ENCODE measurements at places on chromosomes 12 and 14.
A peak's percentile ranks its signal among the peaks of the same experiment; 100 is the strongest.

GRCh38 chr14:89902881-89903280 is 51.6 kb downstream of the EFCAB11 start:
- H3K27me3 ChIP-seq: peaks cover 11% of the 10 kb centered on the region
- H3K36me3 ChIP-seq: no peaks in the 10 kb centered on the region
- no peak for DNase-seq
- no peak overlapping the region for H3K4me3 ChIP-seq

DNA sequence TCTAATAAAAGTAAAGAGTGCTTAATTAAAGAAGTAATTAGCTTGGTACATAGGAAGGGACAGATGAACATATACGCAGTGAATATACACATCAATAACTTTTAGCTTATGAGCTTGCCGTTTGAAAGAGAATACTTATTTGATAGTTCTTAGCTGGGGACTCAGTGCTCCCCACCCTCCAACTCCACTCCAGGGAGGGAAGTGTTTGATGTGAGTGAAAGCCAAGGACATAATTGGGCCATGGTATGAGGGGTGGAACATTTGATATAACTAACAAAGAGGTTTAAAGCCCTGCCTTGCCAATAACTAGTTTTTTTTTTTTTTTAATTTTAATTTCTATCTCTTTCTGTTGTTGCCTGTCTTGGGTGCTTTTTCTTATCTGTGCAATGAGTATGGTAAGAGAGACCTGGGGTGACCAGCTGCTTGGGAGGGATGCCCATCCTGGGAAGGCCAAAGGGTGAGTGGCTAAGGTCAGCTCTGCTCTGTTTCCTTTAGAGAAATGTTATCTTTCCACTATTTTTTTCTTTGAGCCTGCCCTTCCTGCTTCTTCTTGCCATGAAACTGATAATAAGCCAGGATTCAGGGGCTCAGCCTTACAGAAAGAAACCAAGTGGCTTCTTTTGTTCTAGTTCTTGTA is 132.8 kb upstream of the CPSF6 start:
- H3K4me3 ChIP-seq: no peak overlapping the region
- no peaks in the 10 kb centered on the region for H3K4me1 ChIP-seq
- no peak for DNase-seq
- no peaks in the 10 kb centered on the region for H3K36me3 ChIP-seq

DNA sequence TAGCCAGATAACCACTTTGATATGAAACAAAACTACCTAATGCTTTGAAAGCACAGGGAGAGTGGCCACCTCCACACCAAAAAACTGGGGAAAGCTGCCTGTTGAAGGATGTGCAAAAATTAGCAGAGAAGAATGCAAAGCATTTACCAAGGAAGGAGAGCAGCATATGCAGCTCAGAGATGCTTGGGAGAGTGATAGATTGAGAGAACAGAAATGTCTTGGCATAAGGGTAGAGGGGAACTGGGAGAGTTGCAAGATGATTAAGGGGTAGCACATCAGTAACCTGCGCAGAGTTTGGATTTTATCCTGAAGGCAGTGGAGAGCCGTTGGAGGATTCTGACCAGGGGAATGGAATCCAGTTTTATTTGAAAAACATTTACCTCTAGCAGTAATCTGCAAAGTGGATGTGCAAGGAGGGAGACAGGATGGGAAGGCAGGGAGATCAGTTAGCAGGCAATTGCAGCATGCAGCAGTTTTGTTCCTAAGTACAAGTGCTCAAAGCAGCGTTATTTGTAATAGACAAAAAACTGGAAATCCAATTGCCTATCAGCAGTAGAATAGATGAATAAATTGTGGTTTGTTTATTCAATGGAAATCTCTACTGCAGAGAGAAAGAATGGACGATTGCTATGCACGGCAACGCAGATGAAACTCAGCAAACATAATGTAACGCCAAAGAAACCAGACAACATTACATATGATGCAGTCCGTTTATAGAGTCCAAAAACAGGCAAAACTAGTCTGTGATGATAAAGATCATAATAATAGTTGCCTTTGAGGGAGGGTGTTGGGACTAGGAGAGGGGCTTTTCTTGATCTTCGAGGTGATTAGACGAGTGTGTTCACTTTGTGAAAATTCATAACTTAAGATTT is 81.5 kb downstream of the BHLHE41 start:
- H3K4me3 ChIP-seq: no peak overlapping the region
- no peak overlapping the region for H3K27ac ChIP-seq
- peaks cover 11% of the 10 kb centered on the region for H3K27me3 ChIP-seq

- no peak overlapping the region for H3K4me3 ChIP-seq
- no peak for DNase-seq
- H3K27ac ChIP-seq: no peak overlapping the region
- no peaks in the 10 kb centered on the region for H3K4me1 ChIP-seq
- no peaks in the 10 kb centered on the region for H3K27me3 ChIP-seq
Measured at GRCh38 chr14:29821661-29822429, 105.8 kb downstream of the PRKD1 start.

GRCh38 chr12:70485704-70486103 is 119.6 kb downstream of the KCNMB4 start:
- DNase-seq: no peak
- H3K4me3 ChIP-seq: no peak overlapping the region
- no peak overlapping the region for H3K27ac ChIP-seq

DNA sequence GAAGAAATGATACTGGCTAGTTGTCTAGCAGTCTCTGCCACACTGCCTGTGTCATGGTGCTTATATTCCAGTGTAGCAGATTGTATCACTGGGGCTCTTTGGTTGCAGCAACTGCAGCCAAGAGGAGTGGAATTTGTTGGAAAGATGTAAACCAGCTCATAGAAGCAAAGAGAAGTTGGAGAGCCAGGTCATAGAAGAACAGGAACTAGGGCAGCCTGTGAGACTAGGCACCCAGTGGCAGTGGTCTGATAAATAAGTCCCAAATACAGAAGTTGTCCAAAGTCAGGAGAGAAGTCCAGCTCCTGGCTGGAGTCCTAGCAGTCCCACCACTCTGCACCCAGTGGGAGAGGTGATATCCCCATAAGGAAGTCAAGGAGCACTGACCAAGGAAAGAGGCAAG is 172.5 kb upstream of the ARID2 start:
- DNase-seq: no peak
- H3K27me3 ChIP-seq: peaks cover 6% of the 10 kb centered on the region
- no peaks in the 10 kb centered on the region for H3K36me3 ChIP-seq

- no peak for DNase-seq
- peaks cover 35% of the 10 kb centered on the region for H3K27me3 ChIP-seq
- no peaks in the 10 kb centered on the region for H3K36me3 ChIP-seq
- H3K4me1 ChIP-seq: no peaks in the 10 kb centered on the region
Measured at GRCh38 chr12:80936642-80937390, 918 bp downstream of the LIN7A start.

GRCh38 chr12:91627225-91627624 is 444.6 kb upstream of the DCN start:
- no peaks in the 10 kb centered on the region for H3K4me1 ChIP-seq
- no peaks in the 10 kb centered on the region for H3K27me3 ChIP-seq
- no peak overlapping the region for H3K4me3 ChIP-seq
- no peak overlapping the region for H3K27ac ChIP-seq
- no peak for DNase-seq
- no peaks in the 10 kb centered on the region for H3K36me3 ChIP-seq

DNA sequence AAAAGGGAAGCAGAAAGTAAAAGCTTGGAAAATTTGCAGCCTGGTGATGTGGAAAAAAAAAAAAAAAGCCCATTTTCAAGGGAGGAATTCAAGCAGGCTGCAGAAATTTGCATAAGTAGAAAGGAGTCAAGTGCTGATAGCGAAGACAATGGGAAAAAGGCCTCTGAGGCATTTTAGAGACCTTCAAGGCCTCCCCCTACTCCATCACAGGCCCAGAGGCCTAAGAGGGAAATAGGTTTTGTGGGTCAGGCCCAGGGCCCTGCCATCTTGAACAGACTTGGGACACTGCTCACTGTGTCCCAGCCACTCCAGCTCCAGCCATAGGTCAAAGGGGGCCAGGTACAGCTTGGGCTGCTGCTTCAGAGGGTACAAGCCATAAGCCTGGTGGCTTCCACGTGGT is 13.8 kb upstream of the PRKD1 start:
- H3K36me3 ChIP-seq: no peaks in the 10 kb centered on the region
- H3K4me3 ChIP-seq: no peak overlapping the region
- DNase-seq: no peak
- H3K27ac ChIP-seq: no peak overlapping the region
- no peaks in the 10 kb centered on the region for H3K4me1 ChIP-seq
- H3K27me3 ChIP-seq: no peaks in the 10 kb centered on the region

DNA sequence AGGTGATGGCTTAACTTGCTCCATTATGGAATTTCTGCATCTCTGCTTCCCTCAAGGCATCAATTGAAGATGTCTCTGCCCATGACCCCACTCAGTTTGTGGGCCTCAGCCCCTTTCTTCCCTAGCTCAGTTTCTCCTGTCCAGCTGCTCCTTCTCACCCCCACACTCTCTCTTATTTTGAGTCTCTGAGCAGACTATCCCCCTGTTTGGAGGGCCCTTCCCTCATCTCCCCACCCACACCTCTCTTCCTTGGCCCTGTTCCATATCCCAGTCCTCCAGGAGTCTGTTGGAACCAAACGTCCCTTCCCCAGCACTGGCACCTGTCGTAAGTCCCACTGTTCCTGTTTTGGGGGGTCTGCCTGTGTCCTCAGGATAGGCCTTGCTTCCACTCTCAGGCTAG is 8.3 kb upstream of the KRT1 start:
- H3K4me3 ChIP-seq: no peak overlapping the region
- DNase-seq: no peak
- H3K27ac ChIP-seq: no peak overlapping the region

- DNase-seq: no peak
- H3K4me3 ChIP-seq: no peak overlapping the region
- peaks cover 5% of the 10 kb centered on the region for H3K36me3 ChIP-seq
- H3K4me1 ChIP-seq: no peaks in the 10 kb centered on the region
- H3K27me3 ChIP-seq: no peaks in the 10 kb centered on the region
Measured at GRCh38 chr12:11014234-11014633, 8.2 kb downstream of the TAS2R19 start.

DNA sequence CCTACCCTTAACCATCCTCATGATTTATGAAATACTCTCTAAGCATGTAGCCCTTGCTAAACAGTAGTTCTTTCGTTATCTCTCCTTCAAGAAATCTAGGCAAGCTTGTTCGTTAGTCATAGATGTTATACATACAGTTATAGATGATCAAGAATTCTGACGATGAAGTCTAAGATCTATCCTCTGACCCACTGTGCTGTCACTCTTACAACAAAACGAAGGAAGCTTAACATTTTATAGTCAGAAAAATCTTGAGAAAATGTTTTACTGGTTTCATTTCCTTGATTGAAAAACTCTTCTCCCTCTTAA is 68.9 kb downstream of the SPPL3 start:
- H3K4me1 ChIP-seq: peaks cover 49% of the 10 kb centered on the region
- H3K27me3 ChIP-seq: no peaks in the 10 kb centered on the region
- no peak for DNase-seq
- H3K36me3 ChIP-seq: no peaks in the 10 kb centered on the region

GRCh38 chr14:30450631-30451545 is 108.1 kb upstream of the G2E3 start:
- H3K36me3 ChIP-seq: no peaks in the 10 kb centered on the region
- no peaks in the 10 kb centered on the region for H3K27me3 ChIP-seq
- DNase-seq: no peak
- no peaks in the 10 kb centered on the region for H3K4me1 ChIP-seq
- no peak overlapping the region for H3K27ac ChIP-seq

DNA sequence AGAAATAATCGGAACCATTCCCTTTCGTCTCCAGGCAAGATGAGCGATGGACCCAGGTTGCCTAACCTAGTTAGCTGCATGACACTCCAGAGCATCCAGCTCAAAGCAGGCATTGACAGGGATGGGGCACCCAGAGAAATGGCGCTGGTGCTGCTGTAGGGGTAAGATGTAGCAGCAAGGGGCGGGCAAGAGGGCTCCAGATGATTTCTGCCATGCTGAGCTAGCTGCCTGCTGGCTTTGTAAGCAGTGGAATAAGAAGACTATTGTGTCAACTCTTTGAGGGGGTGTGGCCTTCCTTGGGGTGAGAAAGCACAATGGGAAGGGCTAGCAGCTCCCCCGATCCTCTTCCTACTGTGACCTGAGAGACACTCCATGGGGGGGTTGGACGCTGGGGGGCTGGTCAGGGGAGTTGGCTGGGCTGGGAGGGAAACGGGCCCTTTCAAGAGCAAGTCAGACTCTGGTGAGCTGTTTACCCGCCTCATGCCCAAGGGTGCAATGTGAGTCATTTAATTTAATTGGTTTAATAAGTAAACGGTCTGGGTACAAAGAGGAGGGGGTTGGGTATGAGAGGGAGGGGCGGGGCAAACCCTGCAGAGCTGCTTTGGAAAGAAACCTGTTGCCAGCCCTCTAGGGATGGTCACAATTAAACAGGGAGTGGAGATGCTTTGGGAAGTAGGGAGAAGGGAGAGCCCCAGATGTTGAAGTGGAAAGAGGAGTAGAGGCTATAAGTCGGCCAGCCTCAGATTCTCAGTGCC is 50.5 kb downstream of the B4GALNT3 start:
- DNase-seq: no peak
- no peaks in the 10 kb centered on the region for H3K4me1 ChIP-seq
- H3K36me3 ChIP-seq: no peaks in the 10 kb centered on the region
- no peak overlapping the region for H3K27ac ChIP-seq
- no peak overlapping the region for H3K4me3 ChIP-seq

DNA sequence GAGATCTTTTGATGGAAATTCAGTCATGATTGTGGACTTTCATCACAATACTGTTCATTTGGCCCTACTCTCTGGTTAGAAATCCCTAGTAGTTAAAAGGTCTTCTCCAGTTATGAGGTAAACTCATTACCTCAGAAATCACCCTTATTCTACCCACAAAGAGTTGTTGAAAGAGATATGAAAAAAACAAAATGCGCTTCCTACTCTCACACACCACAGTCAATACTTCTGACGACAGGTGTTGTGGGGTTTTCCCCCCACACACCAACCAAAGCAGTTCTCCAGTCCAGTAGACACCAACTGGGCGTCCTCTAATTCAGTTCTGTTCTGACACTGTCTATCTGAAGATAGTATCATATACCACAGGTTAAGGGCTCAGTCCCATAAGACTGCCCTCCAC is 54.9 kb downstream of the TRMT5 start:
- H3K4me1 ChIP-seq: peaks cover 15% of the 10 kb centered on the region
- H3K27ac ChIP-seq: no peak overlapping the region
- no peaks in the 10 kb centered on the region for H3K27me3 ChIP-seq
- no peak overlapping the region for H3K4me3 ChIP-seq
- H3K36me3 ChIP-seq: no peaks in the 10 kb centered on the region
- DNase-seq: no peak

GRCh38 chr12:69120354-69120753 is 119.0 kb upstream of the CPSF6 start:
- DNase-seq: no peak
- H3K27me3 ChIP-seq: peaks cover 6% of the 10 kb centered on the region
- no peaks in the 10 kb centered on the region for H3K4me1 ChIP-seq
- no peaks in the 10 kb centered on the region for H3K36me3 ChIP-seq

GRCh38 chr12:108228746-108229145 is 99.7 kb downstream of the WSCD2 start:
- no peaks in the 10 kb centered on the region for H3K4me1 ChIP-seq
- no peak for DNase-seq
- H3K27me3 ChIP-seq: no peaks in the 10 kb centered on the region
- no peaks in the 10 kb centered on the region for H3K36me3 ChIP-seq
- H3K4me3 ChIP-seq: no peak overlapping the region

GRCh38 chr14:77556946-77557345 is 58.3 kb upstream of the ISM2 start:
- peak overlapping the region; percentile 22 for H3K4me3 ChIP-seq
- peaks cover 60% of the 10 kb centered on the region for H3K36me3 ChIP-seq
- no peak for DNase-seq
- peaks cover 16% of the 10 kb centered on the region for H3K4me1 ChIP-seq
- peak overlapping the region; percentile 81 for H3K27ac ChIP-seq
- H3K27me3 ChIP-seq: no peaks in the 10 kb centered on the region

Measured in activated T-helper 2 cell treated with anti-CD3 and anti-CD28 coated beads, Interferon-gamma antibody, Interleukin-2, Interleukin-4, amounts not matched to agents 10 μg/mL and 5 μg/mL and 100 μg/mL, durations not matched to agents 14 hours and 24 hours and 36 hours (primary cell).